Effector memory CD8-positive, alpha-beta T cell (primary cell): ENCODE measurements at places on chromosomes 12 and 14.
A peak's percentile ranks its signal among the peaks of the same experiment; 100 is the strongest.

DNA sequence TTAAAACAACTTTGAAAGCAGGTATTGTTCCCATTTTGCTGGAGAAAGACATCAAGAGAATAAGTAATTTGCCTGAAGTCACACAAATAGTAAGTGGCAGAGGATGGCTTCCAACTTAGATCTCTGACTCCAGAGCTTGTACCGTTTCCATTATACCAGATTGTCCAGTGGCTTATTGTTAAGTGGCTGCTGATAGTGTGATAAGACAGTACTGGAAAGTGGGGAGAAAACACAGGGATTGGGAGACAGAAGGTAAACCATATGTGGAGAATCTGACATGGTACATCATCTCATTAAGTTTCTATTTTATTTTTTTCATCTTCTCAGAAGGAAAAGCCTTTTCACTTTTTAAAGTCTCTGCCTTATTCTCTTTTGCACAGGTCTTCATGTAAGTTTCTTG is 108.5 kb downstream of the SRGAP1 start:
- no peaks in the 10 kb centered on the region for H3K36me3 ChIP-seq
- H3K4me3 ChIP-seq, result no peak overlapping the region
- H3K27ac ChIP-seq, result no peak overlapping the region
- H3K27me3 ChIP-seq, result peaks cover 5% of the 10 kb centered on the region
- DNase-seq, result no peak

DNA sequence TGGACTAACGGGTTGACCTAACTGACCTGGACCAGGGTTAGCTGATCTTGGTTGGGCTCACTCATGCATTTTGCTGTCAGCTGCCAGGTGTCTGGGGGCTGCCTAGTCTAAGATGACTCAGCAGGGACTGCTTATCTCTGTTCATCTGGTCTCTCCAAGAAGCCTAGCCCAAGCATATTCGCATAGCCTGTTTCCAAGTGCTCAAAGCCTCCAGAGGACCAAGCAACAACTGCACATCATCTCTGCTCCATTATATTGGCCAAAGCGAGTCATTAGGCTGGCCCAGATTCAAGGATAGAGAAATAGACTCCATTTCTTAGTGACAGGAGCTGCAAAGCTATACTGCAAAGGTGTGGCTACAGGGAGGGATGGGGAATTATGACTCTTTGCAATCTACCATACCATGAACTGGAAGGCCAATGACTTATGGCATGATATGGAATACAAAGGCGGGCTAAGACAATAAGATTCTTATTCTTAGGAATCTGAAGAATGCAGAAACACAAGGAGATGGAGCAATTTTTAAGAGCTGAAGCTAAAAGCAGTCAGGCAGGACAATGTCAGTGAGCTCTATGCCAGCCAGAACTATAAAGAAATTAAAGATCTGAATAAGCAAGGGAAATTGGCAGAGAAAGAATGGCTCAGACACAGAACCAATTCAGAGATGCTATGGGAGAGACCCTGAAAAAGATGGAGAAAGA is 194.6 kb upstream of the FSCB start:
- H3K27ac ChIP-seq, result no peak overlapping the region
- no peaks in the 10 kb centered on the region for H3K27me3 ChIP-seq
- H3K36me3 ChIP-seq, result no peaks in the 10 kb centered on the region
- no peak overlapping the region for H3K4me3 ChIP-seq
- DNase-seq, result no peak

GRCh38 chr12:120874547-120875245 is 29.5 kb downstream of the SPPL3 start:
- no peaks in the 10 kb centered on the region for H3K27me3 ChIP-seq
- peak overlapping the region; percentile 60 for H3K27ac ChIP-seq
- peaks cover 10% of the 10 kb centered on the region for H3K36me3 ChIP-seq
- H3K4me3 ChIP-seq, result no peak overlapping the region
- peaks cover 55% of the 10 kb centered on the region for H3K4me1 ChIP-seq

GRCh38 chr12:51926064-51926632 is 18.8 kb downstream of the ACVRL1 start:
- H3K27me3 ChIP-seq, result peaks cover 24% of the 10 kb centered on the region
- no peak for DNase-seq
- H3K27ac ChIP-seq, result no peak overlapping the region
- H3K4me3 ChIP-seq, result no peak overlapping the region
- no peaks in the 10 kb centered on the region for H3K36me3 ChIP-seq

DNA sequence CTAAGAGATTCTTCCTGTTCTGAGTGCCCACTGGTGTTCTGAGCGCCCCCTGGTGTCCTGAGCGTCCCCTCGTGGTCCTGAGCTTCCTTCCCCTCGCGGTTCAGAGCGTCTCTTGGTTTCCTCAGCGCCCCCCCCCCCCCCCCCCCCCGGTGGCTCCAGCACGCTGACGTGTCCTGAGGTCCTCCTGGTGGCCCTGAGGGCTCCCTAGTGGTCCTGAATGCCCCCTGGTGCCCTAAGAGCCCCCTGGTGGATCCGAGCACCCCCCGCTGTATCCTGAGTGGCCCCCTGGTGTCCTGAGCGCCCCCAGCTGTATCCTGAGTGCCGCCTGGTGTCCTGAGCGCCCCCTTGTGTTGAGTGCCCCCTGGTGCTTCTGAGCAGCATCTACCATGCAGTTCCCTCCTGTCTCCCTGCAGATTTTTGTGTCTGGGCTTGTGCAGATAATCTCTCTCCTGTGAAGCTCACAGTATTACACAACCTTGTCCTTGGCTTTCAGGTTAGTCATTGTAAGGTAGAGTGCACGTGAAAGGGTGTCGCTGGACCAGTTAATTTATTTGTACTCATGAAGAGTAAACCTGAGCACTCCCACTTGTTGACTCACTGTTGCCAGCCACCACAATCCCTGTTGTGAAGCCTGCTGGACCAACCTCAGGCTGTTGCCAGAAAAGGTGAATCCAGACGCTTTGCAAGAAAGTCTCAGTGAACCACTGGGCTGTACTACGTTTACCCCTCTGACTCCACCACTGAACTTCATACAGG is 1168.4 kb downstream of the TMEM121 start:
- no peak overlapping the region for H3K27ac ChIP-seq
- no peaks in the 10 kb centered on the region for H3K36me3 ChIP-seq
- H3K27me3 ChIP-seq, result no peaks in the 10 kb centered on the region
- peak; percentile 57 for DNase-seq

GRCh38 chr12:9649532-9649940 is 20.0 kb upstream of the CLEC2D start:
- peak overlapping the region; percentile 95 for H3K27ac ChIP-seq
- peaks cover 64% of the 10 kb centered on the region for H3K36me3 ChIP-seq
- peaks cover 52% of the 10 kb centered on the region for H3K4me1 ChIP-seq
- H3K4me3 ChIP-seq, result peak overlapping the region; percentile 98
- H3K27me3 ChIP-seq, result no peaks in the 10 kb centered on the region
- no peak for DNase-seq

DNA sequence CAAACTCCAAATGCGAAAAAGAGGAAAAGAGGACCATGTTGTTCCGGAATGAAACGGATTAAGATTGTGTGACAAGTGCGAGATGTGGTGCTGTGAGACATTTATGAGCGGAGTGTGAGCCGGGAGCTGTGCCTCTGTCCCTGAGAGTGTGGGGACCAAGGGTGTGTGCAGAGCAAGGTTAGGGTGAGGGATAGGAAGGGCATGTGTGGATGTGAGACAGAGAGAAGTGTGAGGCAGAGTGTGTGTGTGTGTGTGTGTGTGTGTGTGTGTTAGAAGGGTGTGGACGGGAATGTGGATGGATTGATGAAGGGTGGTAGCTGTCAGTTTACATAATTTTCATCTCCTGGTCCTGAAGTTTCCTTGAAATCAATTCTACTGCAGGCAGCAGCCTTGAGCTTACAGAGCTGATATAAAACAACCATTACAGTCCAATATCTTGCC is 4.3 kb upstream of the OTX2 start:
- no peak overlapping the region for H3K4me3 ChIP-seq
- H3K27ac ChIP-seq, result no peak overlapping the region
- no peaks in the 10 kb centered on the region for H3K36me3 ChIP-seq
- DNase-seq, result no peak
- H3K27me3 ChIP-seq, result peaks cover 59% of the 10 kb centered on the region

- peaks cover 36% of the 10 kb centered on the region for H3K4me1 ChIP-seq
- H3K27ac ChIP-seq, result peak overlapping the region; percentile 99
- DNase-seq, result peak; percentile 11
- H3K36me3 ChIP-seq, result peaks cover 51% of the 10 kb centered on the region
- H3K4me3 ChIP-seq, result peak overlapping the region; percentile 96
- H3K27me3 ChIP-seq, result no peaks in the 10 kb centered on the region
Observed at GRCh38 chr12:68808388-68809189, 612 bp downstream of the MDM2 start.
